ENCODE measurements at places on chromosomes 2 and 18. TPM values are rescaled to one million over a fixed set of nuclear protein-coding genes. Genes with fewer than 3 reads are reported as not detected.

The CXCR1 gene
- not detected for total RNA-seq

The MEP1B gene
- not detected for total RNA-seq

The ALPG gene
- total RNA-seq = not detected

The PFN4 gene
- total RNA-seq = 0.28 TPM

The ITGA4 gene
- 20.6 TPM for total RNA-seq

DNA sequence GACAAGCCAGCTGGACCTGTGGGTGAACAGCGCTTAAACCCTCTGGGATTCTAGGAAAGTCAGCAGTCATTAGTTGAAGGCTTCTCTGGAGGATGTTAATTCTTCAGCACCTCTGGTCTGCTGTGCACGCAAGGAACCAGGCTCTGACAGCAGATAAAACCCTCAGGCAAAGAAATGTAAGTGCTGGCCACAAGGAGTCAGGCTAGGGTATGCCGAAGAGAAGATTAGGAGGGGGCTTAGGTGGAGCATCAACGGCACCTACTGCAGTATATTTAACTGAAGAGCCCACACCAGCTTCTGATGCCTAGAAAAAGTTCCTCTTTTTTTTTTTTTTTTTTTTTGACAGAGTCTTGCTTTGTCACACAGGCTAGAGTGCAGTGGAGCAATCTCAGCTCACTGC lies 304.2 kb upstream of the MC4R start:
- no peak overlapping the region for H3K27ac ChIP-seq
- no peaks in the 10 kb centered on the region for H3K27me3 ChIP-seq
- H3K4me3 ChIP-seq = no peak overlapping the region
- H3K4me1 ChIP-seq = no peaks in the 10 kb centered on the region
- H3K36me3 ChIP-seq = no peaks in the 10 kb centered on the region

DNA sequence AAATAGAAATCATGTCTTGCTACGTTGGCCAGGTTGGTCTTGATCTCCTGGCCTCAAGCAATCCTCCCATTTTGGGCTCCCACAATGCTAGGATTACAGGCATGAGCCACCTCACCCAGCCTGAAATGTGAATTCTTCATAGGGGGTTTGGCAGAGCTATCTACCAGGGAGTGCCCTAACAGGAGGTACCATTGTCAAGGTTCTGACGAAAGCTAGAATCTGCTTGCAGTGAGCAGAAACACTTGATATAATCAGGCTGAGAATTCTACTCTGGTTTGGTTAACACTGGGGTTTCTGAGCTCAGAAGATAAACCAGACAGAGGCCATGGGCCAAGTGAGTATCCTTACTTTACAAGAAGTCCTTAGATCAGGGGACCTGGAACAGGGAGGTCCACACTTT lies 7.2 kb upstream of the LAMA3 start:
- H3K4me1 ChIP-seq = no peaks in the 10 kb centered on the region
- H3K27me3 ChIP-seq = peaks cover 38% of the 10 kb centered on the region

DNA sequence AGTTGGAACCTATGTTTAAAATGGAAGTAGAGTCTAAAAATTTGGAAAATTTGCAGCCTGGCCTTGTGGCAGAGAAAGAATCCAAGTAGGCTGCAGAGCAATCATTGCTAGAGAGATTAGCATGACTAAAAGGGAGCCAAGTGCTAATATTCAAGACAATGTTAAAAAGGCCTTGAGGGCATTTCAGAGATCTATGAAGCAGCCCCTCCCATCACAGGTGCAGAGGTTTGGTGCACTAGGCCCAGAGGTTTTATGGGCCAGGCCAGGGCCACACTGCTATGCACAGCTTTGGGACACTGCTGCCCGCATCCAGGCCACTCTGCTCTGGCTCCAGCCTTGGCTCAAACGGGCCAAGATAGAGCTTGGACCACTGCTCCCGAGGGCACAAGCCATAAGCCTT lies 6.7 kb upstream of the IL1A start:
- no peak overlapping the region for H3K27ac ChIP-seq
- H3K36me3 ChIP-seq = no peaks in the 10 kb centered on the region
- H3K27me3 ChIP-seq = no peaks in the 10 kb centered on the region

- H3K27ac ChIP-seq = no peak overlapping the region
- no peak overlapping the region for H3K4me3 ChIP-seq
- H3K27me3 ChIP-seq = no peaks in the 10 kb centered on the region
- H3K36me3 ChIP-seq = peaks cover 7% of the 10 kb centered on the region
Observed at GRCh38 chr2:232207174-232207573, 171.4 kb upstream of the ALPP start.

GRCh38 chr2:220192994-220193753 lies 565.7 kb downstream of the SLC4A3 start:
- H3K4me3 ChIP-seq = no peak overlapping the region
- peaks cover 3% of the 10 kb centered on the region for H3K4me1 ChIP-seq
- no peaks in the 10 kb centered on the region for H3K36me3 ChIP-seq

DNA sequence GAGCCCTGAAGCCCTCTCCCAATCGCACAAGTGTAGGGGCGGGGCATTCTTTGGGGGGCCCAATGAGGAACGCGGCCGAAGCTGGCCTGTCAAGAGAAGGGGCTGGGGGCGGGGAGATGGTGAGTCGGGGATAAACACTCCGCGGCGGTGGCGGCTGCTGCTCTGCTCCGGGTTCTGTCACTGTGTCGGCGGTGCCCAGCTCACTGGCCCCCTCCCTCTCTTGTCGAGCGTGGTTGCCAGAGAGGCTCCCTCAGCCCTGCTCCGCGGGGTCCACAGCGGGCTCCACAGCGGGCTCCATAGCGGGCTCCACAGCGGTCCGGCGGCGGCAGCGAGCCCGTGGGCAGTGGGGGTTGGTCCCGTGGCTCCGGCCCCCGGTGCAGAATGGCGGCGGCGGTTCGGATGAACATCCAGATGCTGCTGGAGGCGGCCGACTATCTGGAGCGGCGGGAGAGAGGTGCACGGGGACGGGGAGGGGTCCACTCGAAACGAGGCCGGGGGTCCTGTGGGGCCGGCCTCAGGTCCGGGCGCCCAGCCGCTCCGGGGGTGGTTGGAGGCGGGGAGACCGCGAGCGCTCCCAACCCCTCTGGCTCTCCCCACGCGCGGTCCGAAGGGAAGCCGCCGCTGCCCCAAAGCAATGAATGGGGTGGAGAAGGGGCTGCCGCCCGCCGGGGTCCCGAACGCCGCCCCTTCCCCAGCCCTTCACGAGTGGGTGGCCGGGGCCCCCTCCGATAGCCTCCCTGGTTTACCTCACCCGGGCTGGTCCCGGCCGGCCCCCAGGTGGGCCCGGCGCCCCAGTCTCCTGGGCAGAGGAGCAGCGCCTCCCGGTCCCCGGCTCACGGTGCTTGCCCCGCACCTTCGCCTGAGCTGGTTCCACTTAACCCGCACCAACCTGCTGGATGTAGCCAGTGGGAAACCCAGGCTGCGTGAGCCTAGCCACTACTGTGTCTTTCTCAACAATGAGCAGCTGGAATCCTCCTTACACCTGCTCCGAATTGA lies at the start of gene MXD1:
MXD1 (plus strand) TSS at position 160 of the 996 bp plus-strand sequence; CDS start at position 382, 222 bp downstream.
- DNase-seq = no peak
- no peaks in the 10 kb centered on the region for H3K36me3 ChIP-seq
- H3K4me1 ChIP-seq = no peaks in the 10 kb centered on the region
- H3K27me3 ChIP-seq = no peaks in the 10 kb centered on the region
- H3K27ac ChIP-seq = peak within 1 kb of the TSS; percentile 69
- H3K4me3 ChIP-seq = peak within 1 kb of the TSS; percentile 55

GRCh38 chr2:239590995-239591915 lies 190.4 kb upstream of the HDAC4 start:
- H3K4me3 ChIP-seq = no peak overlapping the region
- H3K4me1 ChIP-seq = no peaks in the 10 kb centered on the region
- no peaks in the 10 kb centered on the region for H3K27me3 ChIP-seq
- H3K36me3 ChIP-seq = no peaks in the 10 kb centered on the region
- no peak for DNase-seq

GRCh38 chr2:27988306-27988705 lies 97.8 kb downstream of the BABAM2 start:
- no peak for DNase-seq
- peaks cover 4% of the 10 kb centered on the region for H3K4me1 ChIP-seq
- H3K27ac ChIP-seq = no peak overlapping the region
- no peak overlapping the region for H3K4me3 ChIP-seq

GRCh38 chr18:50099725-50100407 lies 95.1 kb downstream of the MYO5B start:
- no peaks in the 10 kb centered on the region for H3K36me3 ChIP-seq
- peak; percentile 25 for DNase-seq
- no peaks in the 10 kb centered on the region for H3K27me3 ChIP-seq
- H3K4me1 ChIP-seq = no peaks in the 10 kb centered on the region

- no peaks in the 10 kb centered on the region for H3K4me1 ChIP-seq
- peak overlapping the region; percentile 74 for H3K4me3 ChIP-seq
- H3K36me3 ChIP-seq = peaks cover 5% of the 10 kb centered on the region
- no peak overlapping the region for H3K27ac ChIP-seq
Observed at GRCh38 chr2:241734208-241734466, 293 bp upstream of the D2HGDH start.

DNA sequence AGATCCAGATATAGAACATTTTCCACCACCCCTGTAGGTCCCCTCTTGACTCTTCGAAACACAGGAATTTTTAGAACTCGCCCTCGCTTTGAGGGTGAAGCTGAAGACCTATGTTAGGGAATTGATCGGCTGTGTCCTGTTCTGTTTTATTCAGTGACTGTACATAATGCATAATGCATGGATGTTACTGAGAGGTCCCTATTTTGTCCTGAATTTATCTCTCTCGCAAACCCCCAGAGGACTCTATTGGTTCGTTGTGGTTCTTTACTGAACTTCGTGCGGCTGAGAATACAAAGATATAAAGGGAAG lies 431 bp upstream of the EIF5B start:
- DNase-seq = no peak
- H3K27ac ChIP-seq = peak overlapping the region; percentile 75
- H3K27me3 ChIP-seq = no peaks in the 10 kb centered on the region
- peaks cover 6% of the 10 kb centered on the region for H3K36me3 ChIP-seq

GRCh38 chr18:48539406-48540250 lies 797 bp downstream of the CTIF start:
- 0 out of 2 replicates have a peak, but pooled peaks cover 3% of the 10 kb centered on the region for H3K36me3 ChIP-seq
- peak overlapping the region; percentile 96 for H3K4me3 ChIP-seq
- peak; percentile 59 for DNase-seq
- peak overlapping the region; percentile 99 for H3K27ac ChIP-seq
- no peaks in the 10 kb centered on the region for H3K27me3 ChIP-seq

GRCh38 chr18:11719050-11719449 lies 30.0 kb downstream of the GNAL start:
- H3K27ac ChIP-seq = no peak overlapping the region
- DNase-seq = no peak
- H3K4me1 ChIP-seq = no peaks in the 10 kb centered on the region
- peaks cover 10% of the 10 kb centered on the region for H3K27me3 ChIP-seq
- H3K4me3 ChIP-seq = no peak overlapping the region
- H3K36me3 ChIP-seq = no peaks in the 10 kb centered on the region

- DNase-seq = peak; percentile 46
- no peak overlapping the region for H3K4me3 ChIP-seq
- H3K27me3 ChIP-seq = peaks cover 2% of the 10 kb centered on the region
- H3K36me3 ChIP-seq = no peaks in the 10 kb centered on the region
- no peak overlapping the region for H3K27ac ChIP-seq
Observed at GRCh38 chr2:24930768-24931167, 10.7 kb upstream of the ADCY3 start.

DNA sequence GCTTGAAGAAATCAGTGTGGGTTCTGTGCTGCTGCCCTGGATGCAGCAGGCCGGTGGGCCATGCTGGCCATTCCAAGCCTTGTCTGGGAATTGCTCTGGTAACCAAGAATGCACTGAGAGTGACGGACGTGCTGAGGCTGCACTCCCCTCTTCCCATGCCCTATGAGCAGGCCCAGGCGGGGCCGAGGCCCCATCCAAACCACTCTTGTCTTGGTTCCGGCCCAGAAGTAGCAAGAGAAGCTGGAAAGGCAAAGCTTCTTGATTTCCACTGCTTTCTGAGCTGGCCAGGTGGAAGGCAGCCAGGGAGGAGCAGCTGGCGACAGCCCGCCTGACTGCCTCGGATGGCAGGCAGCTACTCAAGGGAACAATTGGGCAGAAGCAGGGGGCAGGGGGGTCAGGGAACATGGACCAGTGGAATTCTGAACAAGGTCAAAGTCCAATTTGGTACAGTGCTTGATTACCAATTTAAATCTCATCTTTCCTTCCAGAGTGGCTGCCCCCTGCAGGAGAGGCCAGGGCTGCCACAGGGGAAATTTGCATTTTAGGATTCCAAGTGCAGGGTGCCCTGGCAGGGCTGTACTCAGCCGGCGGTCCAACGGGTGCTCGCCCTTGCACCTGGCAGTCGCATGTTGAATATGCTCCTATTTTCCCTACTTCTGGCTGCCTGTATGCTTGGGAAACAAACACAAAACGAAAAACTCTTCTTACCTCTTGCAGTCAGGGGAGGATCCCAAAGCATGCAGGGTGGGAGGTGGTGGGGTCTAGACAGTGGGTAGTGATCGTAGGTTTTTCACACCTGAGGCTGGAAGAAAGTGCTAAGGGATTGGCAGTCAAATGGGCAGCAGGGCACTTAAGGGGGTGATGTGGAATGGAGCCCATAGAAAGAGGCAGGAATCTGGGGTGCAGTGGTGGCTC lies 67.3 kb downstream of the LIPG start:
- peaks cover 47% of the 10 kb centered on the region for H3K27me3 ChIP-seq
- H3K27ac ChIP-seq = no peak overlapping the region
- no peak for DNase-seq
- peaks cover 6% of the 10 kb centered on the region for H3K4me1 ChIP-seq

DNA sequence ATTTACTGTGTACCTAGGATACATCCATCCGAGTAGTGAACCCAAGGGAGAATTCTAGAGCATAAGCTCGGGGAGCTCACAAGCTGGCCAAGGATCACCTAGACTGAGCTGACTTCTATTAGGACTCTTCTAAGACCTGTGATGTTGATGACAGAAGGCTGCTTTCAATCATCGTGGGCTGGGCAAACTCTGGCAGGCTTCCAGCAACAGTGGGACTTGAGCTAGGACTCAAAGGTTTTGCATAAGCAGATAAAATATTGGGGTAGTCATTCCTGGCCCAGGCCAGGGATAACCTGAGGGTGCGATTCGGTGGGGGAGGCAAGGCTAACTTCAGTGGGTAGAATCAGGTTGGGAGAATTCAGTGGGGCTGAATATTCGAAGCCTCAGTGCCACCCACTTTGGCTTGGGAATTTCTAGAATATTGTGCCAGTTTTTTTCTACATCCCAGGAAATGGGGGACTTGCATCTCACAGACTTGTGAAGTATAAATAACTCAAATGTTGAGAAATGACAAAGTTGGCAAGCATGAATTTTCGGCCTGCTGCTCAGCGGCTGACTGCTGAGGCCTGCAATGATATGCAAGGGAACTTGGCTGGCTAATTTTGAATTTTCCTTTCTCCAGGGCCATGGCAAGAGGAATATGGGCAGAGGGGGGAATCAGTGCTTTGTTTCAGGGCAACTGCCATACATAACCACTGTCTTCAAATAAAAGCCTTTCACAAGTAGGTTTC lies 274.3 kb downstream of the PRKCE start:
- no peak overlapping the region for H3K27ac ChIP-seq
- H3K4me1 ChIP-seq = no peaks in the 10 kb centered on the region
- H3K27me3 ChIP-seq = no peaks in the 10 kb centered on the region
- no peaks in the 10 kb centered on the region for H3K36me3 ChIP-seq

DNA sequence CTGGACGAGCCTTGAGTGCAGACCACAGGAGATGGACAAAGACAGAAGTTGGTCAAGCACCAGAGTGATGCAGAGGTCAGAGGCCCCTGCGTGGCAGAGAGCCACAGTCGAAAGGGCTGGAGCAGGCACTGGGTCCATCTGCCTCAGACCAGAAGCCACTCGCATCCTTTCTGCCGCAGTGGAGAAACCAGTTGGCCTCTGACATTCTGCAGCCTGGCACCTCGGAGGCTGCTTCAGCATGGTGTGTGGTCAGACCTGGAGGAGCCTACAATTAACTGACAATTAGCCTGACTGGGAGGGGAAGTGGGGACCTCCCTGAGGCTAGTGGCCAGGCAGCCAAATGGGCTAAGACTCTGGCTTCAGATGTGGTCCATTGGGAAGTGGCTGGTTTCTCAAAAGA lies 111.1 kb downstream of the SGPP2 start:
- no peaks in the 10 kb centered on the region for H3K4me1 ChIP-seq
- H3K27me3 ChIP-seq = peaks cover 2% of the 10 kb centered on the region
- H3K4me3 ChIP-seq = no peak overlapping the region
- H3K36me3 ChIP-seq = no peaks in the 10 kb centered on the region

Data from IMR-90 (cell line).